ENCODE measurements at places on chromosomes 3 and 15.

DNA sequence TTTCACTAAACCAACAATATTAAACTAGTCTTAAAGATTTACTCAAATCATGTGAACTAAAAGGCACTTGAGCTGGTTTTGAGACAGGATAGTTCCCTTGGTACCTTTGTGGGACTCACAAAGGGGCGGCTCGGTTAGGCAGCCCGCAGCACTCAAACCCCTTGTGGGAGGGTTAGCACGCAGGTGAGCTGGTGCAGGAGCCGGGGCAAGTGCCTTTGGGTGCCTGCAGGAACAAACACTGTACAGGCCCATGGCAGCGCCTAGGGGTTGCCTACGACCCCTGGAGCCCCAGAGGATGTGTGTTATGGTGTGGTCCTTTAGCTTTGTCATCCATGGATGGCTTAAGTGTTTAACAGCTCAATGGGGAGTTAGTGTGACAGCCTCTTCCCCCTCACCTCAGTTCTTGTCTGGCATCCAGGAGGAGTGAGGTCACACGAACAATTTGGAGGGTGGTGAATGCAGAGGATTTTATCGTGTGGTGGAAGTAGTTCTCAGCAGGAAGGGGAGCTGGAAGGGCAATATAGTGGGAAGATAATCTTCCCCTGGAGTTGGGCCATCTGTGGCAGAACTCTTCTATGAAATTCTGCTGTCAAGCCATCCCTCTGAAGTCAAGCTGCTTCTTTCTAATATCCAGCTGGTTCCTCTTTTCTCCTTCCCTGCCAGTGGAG lies 470.9 kb downstream of the RBMS3 start:
- DNase-seq: no peak

DNA sequence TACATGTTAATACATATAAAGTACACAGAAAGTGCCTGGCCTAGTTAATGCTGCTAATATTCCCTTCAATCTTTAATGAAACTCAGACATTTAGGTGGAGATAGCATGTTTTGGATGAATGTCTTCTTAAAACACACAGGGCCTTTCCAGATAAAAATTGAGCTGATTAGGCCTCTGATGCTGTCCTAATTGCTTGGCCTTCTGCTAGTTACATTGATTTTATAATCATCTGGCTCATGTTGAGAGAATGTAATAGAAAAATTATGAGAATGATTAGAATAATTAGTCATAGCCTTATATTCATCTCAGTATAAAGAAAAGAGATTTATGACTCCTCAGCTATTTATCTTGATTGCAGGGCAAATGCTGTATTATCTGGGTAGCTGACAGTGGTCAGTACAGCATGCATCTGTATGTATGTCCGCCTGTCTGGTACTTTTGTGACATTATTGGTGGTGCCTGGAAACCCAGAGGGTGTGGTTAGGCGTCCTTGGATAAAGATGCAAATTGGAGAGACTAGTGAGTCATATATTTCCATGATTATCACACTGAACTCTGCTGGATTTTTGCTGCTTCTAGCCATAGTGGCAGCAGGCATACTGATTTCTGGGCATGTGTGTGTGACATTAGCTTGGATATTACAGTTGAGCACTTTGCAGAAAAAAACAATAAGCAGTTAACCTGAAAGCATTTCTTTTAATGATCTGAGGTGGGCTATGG lies 120.8 kb downstream of the FEZF2 start:
- no peak for DNase-seq

- DNase-seq: no peak
These were observed 110.8 kb downstream of the TBC1D5 start for GRCh38 chr3:17631609-17632008.

- no peak for DNase-seq
These were observed 3.0 kb downstream of the DGKG start for GRCh38 chr3:186359078-186359477.

- no peak for DNase-seq
These were observed 833.5 kb upstream of the CADM2 start for GRCh38 chr3:84125201-84125721.

DNA sequence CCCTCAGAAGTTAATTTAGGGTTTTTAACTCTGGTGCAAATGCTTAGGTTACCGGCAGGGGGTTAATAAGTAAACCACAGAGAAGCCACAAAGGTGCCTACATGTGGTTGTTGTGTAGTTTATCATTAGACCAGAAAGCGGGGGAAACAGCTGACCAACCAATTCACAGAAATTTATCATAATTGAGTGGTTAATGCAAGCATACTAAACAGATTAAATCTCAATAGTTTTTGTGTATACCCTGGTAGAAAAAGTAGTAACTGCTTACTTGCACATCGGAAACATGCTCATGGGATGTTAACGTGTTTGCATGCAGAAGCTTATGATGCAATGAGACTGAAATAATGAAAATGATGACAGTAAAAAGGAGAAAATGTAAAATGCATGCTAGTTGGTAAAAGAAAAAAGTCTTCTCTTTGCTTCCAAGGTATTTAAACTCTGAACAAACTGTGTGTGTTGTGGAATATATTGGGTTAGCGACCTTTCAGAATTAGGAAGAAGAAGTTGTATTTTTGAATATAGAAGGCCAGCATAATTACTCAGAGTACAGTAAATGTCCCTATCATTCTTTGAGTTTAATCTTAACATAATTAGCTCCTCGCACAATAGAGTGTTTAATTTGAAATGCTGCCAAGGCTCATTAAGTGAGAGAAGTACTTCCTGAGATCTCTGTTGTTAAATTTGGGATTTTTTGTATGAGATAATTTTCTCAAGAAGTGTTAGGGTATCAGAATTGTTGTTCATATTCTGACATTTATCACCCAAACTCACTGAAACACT lies 316.2 kb downstream of the PTPRG start:
- DNase-seq: no peak

- DNase-seq: no peak
These were observed 81.8 kb downstream of the LRIG1 start for GRCh38 chr3:66419036-66419435.

GRCh38 chr15:74540161-74540760 lies 759 bp upstream of the ARID3B start:
- no peak for DNase-seq

DNA sequence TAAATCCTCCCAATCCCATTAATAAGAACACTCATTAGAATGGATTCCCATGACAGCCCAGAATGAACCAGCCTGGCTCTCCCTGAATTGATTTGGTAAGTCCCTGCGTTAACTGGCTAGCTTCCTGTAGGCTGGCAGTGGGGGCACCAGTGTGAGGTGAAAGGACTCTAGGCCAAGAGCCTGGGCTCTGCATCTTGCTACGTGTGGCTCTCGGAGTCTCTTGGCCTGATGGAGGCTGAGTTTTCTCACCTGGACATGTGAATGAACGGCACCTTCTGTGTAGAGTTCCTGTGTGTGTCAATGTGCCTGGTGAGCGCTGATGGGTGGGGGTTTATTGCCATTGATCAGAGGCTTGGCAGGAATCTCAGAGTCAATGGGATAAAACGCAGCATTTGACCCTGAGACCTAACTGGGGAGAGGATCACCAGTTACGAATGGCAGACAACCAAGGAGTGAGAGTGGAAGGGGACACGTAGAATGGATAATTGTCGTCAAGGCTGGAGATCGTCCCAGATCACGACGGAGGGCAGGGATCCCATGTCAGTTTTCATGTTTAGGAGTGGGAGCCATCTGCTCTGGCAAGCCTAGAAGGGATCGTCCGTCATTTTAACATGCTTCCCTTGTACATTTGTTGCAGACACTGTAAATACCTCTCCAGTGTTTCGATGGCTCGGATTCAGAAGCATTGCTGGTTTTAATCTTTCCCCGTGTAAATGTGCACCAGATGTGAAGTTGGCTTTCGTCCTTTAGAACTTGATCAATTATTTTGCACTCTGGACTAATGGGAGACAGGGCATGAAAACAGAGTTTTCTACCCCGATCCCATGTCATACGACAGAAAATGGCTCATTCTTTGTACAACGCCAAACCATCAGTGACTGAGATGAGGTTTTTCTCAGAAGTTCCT lies 9.0 kb upstream of the KLF13 start:
- DNase-seq: no peak

DNA sequence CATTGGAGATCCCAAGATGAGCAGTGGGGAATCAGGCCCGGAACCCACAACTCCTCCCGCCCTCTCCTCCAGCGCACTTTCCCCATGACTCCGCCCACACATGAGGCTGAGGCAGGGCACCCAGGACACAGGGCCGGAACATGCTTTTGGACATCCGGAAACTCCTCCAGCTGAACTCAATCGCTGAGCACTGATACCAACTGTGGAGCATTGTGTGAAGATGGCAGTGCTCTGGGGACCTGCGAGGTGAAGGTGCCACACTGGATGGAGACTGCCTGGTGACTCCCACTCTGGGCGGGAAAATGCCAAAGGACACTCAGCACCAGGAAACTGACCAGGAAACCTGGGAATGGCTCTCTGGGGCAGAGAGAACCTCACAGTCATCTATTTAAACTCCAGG lies 189.1 kb downstream of the FAM43A start:
- no peak for DNase-seq

- DNase-seq: no peak
These were observed 25.5 kb upstream of the TEX55 start for GRCh38 chr3:119120480-119120879.

DNA sequence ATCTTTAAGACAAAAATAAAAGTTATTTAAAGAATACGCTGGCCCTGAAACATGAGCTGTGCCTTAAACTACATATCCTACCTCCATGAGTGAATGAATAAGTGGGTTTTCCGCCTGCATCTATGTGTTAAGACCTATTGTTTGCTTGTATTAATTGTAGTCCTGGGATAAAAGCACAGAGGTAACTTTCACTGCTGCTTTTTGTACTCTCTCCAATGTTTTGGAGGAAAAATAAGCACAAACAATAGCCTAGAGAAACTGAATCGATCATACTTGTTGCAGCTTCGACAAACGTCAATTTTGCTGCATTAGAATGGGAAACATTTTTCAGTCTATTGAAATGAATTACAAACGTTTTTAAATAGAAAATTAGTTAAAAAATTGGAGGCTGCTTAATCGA lies 1.3 kb upstream of the CTNNB1 start:
- DNase-seq: no peak

GRCh38 chr3:172210355-172210754 lies 171.0 kb downstream of the FNDC3B start:
- no peak for DNase-seq

- DNase-seq: no peak
These were observed 53.1 kb upstream of the ADAMTS17 start for GRCh38 chr15:100394736-100395440.

DNA sequence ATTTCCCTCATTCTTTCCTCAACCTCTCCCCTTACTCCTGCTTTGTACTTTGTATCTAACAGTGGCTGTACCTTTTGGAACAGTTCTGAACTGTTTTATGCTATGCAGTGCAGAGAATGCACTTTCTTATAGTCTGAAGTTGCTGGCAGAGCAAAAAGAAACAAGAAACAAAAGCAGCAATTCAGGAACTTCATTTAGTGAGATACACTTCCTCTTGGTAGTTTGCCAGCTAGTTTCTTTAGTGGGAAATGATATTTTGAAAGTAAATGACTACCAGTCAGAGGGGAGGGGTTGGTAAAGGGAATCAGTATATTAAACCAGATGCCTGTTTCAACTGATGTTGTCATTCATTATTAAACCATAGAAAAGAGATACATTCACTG lies 55.0 kb upstream of the CHD2 start:
- no peak for DNase-seq

DNA sequence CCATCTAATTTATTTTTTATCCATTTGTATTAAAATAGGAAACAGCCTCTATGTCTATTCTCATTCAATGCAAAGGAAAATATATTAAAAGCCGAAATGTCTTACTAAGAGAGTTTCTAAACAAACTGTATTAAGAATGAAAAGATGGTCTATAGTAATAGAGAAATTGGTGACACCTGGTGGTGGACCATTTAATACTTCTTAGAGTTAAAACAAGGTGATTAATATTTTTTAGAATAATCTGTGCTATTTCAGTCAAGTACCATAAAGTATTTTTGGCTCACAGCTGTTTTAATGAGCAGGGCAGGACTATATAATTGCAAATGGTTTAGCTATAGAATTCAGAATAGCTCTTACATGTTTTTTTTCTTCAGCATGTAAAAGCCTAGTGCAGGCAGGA lies 55.7 kb downstream of the SYNPR start:
- no peak for DNase-seq

DNA sequence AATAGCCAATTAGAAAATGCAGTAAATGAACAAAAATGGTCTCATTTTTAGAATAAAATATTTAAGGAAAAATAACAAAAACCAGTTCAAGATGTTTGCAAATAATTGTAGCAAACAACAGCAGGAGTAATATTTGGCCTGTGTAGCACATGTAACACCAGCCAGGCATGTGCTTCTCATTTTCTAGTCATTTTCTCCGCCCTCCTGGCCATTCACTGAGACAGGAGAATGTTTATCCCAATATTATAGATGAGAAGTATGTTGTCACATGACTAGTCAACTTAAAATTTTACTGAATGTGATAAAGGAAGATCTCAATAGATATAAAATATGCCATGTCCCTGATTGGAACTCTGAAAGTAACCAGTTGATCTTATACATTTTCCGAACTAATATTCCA lies 7.8 kb upstream of the ATP10A start:
- no peak for DNase-seq

- peak; percentile 49 for DNase-seq
These were observed 298 bp downstream of the BCL2L10 start for GRCh38 chr15:52112203-52112750.

DNA sequence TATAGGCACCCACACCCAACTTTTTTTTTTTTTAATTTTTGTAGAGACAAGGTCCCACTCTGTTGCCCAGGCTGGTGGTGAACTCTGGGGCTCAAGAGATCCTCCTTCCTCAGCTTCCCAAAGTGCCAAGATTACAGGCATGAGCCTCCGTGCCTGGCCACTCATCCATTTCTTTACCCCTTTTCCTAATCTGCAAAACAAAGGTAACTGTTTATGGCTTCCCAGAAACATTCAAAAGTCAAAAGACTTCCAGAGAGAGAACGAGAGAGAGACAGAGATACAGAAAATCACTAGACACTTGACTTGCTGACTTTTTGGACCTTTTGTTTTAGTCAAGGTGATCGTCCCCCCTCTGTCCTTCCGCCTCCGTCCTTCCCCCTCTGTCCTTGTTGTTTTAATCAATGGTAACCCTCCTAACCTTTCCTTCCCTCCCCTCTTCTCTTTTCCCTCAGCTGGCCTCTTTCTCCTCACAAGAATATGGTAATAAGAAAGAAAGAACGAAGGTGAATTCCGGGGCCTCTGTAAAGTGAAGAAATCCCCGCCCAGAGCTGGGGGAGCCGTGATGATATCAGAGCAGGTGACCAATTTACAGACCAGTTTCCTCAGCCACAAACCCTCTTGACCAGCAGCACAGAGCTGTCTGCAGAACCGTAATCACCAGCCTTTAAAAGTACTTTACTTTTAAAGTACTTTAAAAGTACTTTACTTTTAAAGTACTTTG lies 21.9 kb downstream of the KLHL6 start:
- DNase-seq: no peak

GRCh38 chr15:95208988-95209387 lies 977.6 kb downstream of the MCTP2 start:
- no peak for DNase-seq

Data from activated naive CD4-positive, alpha-beta T cell treated with Interleukin-2 at 50 U/mL for 16 hours (primary cell).